ENCODE measurements at places on chromosomes 1 and 21. TPM values are rescaled to one million over a fixed set of nuclear protein-coding genes. Genes with fewer than 3 reads are reported as not detected.

The UMODL1 gene
- total RNA-seq, result not detected

The ATP1A4 gene
- not detected for total RNA-seq

The KRTAP21-2 gene
- not detected for total RNA-seq

The ANKRD34A gene
- 0.71 TPM for total RNA-seq

The NBPF6 gene
- total RNA-seq, result not detected

The TLCD4 gene
- total RNA-seq, result 29.1 TPM

DNA sequence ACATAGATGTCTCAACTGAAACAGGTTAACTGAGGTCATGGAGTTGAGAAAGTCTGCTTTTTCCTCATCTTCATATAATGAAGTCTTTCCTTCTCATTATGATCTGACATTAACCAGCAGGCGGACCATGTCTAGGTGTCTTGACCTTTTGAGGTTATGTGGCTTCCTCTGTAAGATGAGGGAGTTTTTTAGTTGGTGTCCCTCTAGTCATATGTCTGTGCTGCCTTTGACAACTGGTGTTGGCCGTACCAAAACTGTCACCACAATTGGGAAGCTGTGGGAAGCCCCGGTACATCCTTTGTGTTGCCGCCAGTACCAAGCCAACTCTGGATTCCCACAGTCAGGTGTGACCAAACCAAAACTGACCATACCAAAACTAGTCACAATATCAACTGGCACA, 105.1 kb downstream of the PBX1 start:
- H3K36me3 ChIP-seq, result no peaks in the 10 kb centered on the region
- no peak for DNase-seq
- H3K27ac ChIP-seq, result no peak overlapping the region
- H3K27me3 ChIP-seq, result no peaks in the 10 kb centered on the region

GRCh38 chr1:178262120-178262500, 168.2 kb downstream of the RASAL2 start:
- no peak for DNase-seq
- H3K27ac ChIP-seq, result no peak overlapping the region
- H3K27me3 ChIP-seq, result no peaks in the 10 kb centered on the region
- no peak overlapping the region for H3K4me3 ChIP-seq

GRCh38 chr1:212908971-212909370, 41.4 kb upstream of the VASH2 start:
- no peak overlapping the region for H3K4me3 ChIP-seq
- H3K27ac ChIP-seq, result no peak overlapping the region
- no peak for DNase-seq
- H3K36me3 ChIP-seq, result no peaks in the 10 kb centered on the region

DNA sequence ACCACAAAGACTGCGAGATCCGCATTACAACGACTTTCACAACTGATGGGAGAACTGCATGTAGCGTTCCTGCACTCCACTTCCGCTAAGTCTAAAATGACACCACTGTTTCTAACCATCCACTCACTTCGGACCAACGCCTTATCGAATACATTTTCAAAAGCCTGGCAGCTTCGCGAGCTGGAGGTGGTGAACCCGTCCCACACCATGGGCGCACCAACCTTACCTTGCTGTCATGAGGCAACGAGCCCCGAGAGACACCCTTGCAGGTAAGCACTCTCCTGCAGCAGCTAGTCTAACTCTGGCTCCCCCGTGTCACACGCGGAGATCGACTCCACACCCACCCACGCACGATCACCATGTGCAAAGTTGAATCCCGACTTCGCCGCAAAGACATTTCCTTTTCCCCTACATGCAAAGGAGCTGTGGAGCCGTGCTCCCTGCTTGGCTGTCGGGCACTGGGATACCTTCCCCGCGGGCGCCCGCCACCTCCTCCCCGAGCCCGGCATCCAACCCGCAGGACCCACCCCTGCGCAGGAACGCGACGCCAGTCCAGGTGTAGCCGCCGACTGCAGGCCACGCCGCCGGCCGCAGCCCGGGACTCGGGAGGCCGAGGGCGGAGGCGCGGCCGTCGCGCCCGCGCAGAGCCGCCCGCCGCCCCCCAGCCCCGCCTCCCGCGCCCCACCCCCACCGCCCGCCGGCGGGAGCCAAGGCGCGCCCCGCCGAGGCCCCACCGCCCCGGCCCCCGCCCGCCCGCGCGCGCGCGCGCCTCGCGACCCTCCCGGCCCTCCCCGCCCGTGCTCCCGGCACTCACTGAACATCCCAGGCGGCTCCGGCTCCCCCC, 629 bp downstream of the TAF5L start:
- no peaks in the 10 kb centered on the region for H3K27me3 ChIP-seq
- no peaks in the 10 kb centered on the region for H3K36me3 ChIP-seq
- DNase-seq, result peak; percentile 77
- H3K4me3 ChIP-seq, result peak overlapping the region; percentile 73

DNA sequence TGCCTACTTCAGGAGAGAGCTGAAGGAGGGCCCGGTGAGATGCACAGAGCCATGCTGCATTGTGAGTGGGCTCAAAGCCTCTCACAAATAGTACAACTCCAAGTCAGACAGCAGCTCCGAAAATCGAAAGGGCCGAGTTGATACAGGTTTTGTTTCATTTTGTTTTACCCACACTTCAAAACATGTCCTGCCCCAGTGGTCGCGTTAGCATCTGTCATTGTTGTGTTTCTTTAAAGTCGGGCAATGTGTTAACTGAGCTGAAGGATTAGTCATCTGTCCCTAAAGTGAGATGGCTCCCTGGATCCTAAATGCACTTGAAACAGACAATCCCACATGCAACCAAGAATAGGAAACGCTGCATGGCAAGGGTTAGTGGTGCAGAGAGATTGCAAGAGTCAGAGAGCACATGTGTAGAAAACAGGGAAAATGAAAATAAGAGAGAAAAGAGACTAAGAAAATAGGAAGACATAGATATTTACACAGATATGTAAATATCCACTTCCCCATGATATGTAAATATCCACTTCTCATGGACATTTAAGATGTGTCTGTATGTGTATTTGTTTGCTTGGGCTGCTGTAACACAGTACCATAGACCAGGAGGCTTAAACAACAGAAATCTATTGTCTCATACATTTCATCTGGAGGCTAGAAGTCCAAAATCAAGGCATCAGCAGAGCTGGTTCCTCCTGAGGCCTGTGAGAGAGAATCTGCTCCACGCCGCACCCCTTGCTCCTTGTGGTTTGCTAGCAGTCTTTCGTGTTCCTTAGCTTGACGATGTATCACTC, 131.4 kb upstream of the RAB4A start:
- no peak overlapping the region for H3K27ac ChIP-seq
- no peaks in the 10 kb centered on the region for H3K27me3 ChIP-seq
- no peaks in the 10 kb centered on the region for H3K36me3 ChIP-seq
- peaks cover 6% of the 10 kb centered on the region for H3K4me1 ChIP-seq
- no peak overlapping the region for H3K4me3 ChIP-seq
- DNase-seq, result no peak

DNA sequence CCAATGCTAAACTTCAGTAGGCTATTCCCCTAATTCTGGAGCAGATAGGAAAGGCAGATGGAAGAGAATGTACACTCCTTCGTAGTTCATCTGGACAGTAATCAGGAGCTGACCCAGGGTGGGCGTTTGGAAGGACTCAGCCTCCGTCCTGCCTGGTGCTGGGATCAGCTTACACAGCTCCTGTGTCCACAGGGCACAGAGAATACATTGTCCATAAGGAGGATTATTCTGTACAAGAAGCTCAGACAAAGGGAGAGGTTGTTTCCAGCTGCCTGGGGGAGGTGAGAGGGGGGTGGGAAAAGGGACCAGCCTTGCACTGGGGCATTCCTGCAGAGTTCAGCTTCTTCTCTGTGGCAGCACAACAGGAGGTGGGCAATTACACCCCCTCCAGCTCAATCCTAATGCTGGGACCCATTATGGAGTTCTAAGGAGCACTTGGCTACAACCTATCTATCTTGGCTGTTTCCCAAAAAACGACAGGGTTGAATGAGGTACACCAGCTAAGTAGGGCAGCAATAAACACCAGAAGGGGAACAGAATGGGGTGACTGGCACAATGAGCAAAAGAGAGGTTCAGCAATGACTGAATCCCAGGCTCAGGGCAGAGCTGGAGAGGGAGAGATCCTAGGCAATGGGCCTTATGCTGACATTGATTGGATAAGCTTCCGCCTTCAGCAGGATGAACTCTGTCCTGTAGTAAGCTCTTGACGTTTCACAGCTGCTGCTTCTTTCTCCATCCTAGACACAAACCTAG, 7.4 kb downstream of the MED8 start:
- no peak for DNase-seq
- no peak overlapping the region for H3K4me3 ChIP-seq
- H3K27ac ChIP-seq, result peak overlapping the region; percentile 45
- no peaks in the 10 kb centered on the region for H3K27me3 ChIP-seq
- H3K36me3 ChIP-seq, result peaks cover 57% of the 10 kb centered on the region
- peaks cover 3% of the 10 kb centered on the region for H3K4me1 ChIP-seq

DNA sequence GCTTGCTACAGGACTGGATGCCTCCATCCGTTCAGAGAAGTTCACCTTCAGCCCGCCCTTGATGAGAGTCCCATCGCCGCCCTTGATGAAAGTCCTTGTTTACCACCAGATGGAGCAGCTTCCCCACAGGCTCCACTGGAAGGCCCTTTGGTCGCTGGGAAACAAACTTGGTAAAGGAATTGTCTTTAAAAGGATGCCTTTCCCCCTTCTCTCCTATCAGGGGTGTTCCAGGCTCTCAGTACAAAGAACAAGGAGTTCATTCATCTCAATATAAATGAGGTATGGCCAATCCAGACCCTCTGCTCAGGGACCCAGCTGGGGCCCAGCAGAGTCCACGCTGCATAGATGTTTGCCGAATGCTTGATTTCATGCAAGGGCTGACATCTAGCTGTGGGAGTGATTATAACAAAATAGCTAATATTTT, 50.8 kb downstream of the CAPN9 start:
- no peak overlapping the region for H3K4me3 ChIP-seq
- no peaks in the 10 kb centered on the region for H3K36me3 ChIP-seq
- no peaks in the 10 kb centered on the region for H3K27me3 ChIP-seq

DNA sequence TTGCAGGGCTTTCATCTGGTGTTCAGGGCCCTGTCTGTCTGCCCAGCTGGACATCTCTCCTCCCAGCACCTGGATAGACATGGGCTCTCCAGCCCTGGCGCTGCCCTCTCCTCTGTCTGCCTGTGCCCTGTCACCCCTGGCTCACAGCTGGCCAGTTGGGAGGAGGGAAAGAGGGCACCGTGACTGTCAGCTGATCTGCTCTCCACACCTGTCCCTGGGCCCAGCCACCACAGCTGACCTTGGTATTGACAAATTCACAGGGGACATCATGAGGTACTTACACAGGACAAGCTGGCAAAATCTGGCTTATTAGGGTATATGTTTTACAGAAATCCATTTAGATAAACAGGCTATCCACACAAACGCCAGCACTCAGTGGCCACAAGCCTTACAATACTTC, 8.3 kb downstream of the TNR start:
- no peak overlapping the region for H3K4me3 ChIP-seq
- no peaks in the 10 kb centered on the region for H3K27me3 ChIP-seq
- no peak overlapping the region for H3K27ac ChIP-seq
- H3K4me1 ChIP-seq, result no peaks in the 10 kb centered on the region
- H3K36me3 ChIP-seq, result no peaks in the 10 kb centered on the region

DNA sequence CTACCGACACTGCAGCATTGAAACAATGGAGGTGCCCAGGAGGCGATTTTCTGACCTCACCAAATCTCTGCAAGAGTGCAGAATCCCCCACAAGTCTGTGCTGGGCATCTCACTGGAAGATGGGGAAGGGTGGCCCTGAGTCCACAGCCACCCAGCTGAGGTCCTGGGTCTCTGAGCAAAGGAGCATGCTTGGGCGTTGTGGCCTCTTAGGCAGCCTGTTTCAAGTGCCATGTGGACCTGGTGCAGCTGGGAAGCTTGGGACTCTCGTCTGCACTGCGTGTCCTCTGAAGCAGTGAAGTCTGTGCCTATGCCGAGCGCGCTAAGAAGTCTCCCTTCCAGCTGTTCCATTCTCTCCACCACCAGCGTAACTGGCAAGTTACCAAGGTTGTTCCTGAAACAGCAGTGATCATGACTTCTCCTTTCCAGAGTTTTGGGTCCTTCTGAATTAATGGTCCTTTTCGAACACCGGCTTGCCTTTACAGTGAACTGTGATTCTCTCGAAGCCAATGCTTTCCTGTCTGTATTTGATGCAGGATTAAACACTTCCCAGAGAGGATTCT, 5.0 kb upstream of the PLA2G2C start:
- H3K4me3 ChIP-seq, result no peak overlapping the region
- no peaks in the 10 kb centered on the region for H3K36me3 ChIP-seq
- DNase-seq, result no peak
- peaks cover 86% of the 10 kb centered on the region for H3K4me1 ChIP-seq
- H3K27ac ChIP-seq, result no peak overlapping the region
- no peaks in the 10 kb centered on the region for H3K27me3 ChIP-seq

DNA sequence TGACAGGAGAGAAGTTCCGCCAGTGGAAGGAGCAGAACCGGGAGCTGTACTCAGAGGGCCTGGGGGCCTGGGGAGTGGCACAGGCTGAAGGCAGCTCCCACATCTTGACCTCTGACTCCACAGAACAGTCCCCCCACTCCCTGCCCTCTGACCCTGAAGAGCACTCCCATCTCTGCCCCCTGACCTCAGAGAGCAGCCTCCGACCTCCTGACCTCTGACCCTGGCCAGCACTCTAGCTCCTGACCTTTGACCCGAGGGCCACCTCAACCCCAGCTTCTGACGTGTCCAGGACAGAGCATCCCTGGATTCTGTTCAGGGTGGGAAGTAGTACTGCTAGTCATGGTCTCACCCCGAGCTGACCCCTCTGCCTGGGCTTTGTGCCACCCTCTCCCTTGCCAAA, 1.1 kb upstream of the CATSPER4 start:
- H3K36me3 ChIP-seq, result no peaks in the 10 kb centered on the region
- no peaks in the 10 kb centered on the region for H3K4me1 ChIP-seq
- no peaks in the 10 kb centered on the region for H3K27me3 ChIP-seq
- no peak for DNase-seq

DNA sequence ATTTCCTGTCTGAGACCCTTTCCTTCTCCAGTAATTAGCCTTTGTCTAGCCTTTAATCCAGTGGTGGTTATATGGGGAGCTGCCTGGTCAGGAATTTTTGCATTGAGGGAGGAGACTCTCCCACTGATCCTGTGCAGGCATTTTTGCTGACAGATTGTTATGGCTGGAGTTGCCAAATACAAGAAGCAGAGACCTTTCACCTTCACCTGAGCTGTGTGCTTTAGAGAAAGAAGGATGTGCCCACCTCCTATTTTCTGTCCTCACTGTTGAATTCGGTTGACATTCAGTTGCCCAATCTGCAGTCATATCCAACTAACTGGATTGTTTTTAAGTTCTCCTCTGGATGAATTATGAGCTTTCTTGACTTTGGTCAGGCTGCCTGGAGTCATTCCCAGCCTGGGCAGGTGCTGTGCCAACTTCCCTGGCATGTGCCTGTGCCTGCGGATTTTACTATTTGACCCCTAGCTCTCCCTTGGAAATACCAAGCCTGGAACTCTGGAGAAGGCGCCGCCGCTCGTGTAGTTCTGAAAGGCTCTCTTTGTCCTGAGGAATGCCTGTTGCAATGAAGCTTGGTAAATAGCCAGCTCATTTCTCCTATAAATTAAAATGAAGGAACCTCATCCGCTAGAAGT, 143.9 kb downstream of the NOS1AP start:
- peak; percentile 92 for DNase-seq
- H3K4me3 ChIP-seq, result no peak overlapping the region

All from sigmoid colon (tissue), 7 donors.